ENCODE measurements at places on chromosomes 11 and 22. TPM values are rescaled to one million over a fixed set of nuclear protein-coding genes. Genes with fewer than 3 reads are reported as not detected.

DNA sequence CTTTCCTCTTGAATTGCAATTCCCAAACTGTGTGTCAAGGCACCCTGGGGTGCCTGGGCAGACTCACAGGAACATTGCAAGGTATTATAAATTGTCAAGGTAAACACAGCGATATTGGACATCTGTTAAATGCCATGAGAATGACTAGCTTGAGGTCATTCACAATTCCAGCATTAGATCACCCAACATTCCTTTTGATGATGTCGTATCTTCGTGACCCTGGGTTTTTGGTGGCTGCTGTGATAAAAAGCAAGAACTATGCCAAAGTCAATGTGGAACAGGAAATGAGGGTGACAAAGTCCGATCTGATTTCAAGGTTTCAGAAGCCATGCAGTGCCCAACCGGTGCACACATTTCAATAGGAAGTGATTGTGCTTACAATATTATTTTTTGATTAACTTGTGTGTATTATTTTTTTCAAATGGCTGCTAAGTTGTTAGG lies 458.4 kb downstream of the MIAT start:
- peak; percentile 80 for DNase-seq

DNA sequence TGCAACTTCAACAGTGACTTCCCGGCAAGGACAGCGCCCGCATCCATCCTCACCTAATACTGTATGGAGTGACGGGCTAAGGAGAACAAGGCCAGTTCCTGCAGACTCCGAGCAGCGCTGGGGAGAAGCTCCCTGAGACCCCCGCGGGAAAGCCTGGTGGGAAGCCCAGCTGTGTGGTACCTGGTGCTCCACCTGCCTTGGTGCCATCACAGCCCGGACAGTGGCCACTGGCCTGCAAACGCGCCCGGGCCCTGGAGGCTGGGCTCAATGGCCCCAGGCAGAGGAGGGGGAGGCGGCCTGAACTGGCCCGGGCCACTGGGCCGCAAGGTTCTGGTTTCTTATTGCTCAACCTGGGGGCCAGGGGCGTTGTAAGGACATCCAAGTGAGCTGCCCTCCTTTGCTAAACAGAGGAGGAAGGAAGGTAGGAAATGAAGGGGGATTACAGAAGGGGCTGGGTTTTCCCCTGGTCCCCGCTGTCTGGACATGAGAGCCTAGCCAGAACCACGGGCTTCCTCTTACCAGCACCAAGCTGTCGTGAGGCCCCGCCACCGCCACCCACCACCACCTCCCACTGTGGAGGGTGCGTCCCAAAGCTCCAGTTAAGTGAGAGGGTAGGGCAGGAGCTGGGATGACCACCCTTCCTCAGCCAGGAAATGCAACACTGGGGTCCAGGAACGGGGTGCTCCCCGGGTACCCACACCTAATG lies 8.5 kb upstream of the CDC42BPG start:
- DNase-seq, result no peak

GRCh38 chr11:126332221-126332711 lies 23.2 kb upstream of the ST3GAL4 start:
- peak; percentile 89 for DNase-seq

- no peak for DNase-seq
These were observed 34.1 kb upstream of the CD81 start for GRCh38 chr11:2342981-2343380.

- DNase-seq, result peak; percentile 61
These were observed 12.4 kb downstream of the CRELD2 start for GRCh38 chr22:49930596-49931412.

The ZP1 gene
- total RNA-seq, result 0.57 TPM

DNA sequence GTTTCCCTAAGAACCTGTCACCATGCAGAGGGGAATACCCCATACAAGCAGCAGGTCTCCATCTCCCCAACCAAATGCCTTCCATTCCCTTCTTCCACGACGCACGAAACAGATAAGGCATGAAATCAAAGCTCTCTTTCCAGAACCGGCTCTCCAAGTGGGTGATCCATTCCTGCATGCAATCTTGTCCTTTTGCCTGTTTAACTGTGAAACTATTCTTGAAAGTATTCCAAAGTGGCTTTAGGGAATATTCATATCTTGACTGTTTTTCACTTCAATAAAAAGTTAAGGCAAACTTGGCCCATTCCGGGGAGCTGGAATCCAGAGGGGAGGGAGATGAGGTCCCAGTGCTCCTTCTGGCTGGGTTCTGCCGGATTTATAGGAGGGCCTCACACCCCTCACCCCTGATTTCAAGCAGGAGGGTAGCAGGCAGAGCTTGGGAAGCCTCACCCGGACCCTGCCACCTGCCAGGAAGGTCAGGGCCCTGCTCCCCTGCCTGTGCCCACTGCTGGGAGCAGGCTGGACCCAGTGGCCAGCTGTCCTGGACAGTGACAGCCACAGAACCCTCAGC lies 60.9 kb downstream of the SCGB1A1 start:
- DNase-seq, result no peak

The MARK2 gene
- 16.4 TPM for total RNA-seq

The XKR3 gene
- not detected for total RNA-seq
